Stimulated activated CD8-positive, alpha-beta memory T cell treated with anti-CD3 and anti-CD28 coated beads, Interleukin-4, amount 100 ng/mL, for 48 hours (primary cell): ENCODE measurements at places on chromosomes 12 and 14.
A peak's percentile ranks its signal among the peaks of the same experiment; 100 is the strongest.

GRCh38 chr14:96121660-96122395, 82.7 kb downstream of the C14orf132 start:
- no peak for DNase-seq

DNA sequence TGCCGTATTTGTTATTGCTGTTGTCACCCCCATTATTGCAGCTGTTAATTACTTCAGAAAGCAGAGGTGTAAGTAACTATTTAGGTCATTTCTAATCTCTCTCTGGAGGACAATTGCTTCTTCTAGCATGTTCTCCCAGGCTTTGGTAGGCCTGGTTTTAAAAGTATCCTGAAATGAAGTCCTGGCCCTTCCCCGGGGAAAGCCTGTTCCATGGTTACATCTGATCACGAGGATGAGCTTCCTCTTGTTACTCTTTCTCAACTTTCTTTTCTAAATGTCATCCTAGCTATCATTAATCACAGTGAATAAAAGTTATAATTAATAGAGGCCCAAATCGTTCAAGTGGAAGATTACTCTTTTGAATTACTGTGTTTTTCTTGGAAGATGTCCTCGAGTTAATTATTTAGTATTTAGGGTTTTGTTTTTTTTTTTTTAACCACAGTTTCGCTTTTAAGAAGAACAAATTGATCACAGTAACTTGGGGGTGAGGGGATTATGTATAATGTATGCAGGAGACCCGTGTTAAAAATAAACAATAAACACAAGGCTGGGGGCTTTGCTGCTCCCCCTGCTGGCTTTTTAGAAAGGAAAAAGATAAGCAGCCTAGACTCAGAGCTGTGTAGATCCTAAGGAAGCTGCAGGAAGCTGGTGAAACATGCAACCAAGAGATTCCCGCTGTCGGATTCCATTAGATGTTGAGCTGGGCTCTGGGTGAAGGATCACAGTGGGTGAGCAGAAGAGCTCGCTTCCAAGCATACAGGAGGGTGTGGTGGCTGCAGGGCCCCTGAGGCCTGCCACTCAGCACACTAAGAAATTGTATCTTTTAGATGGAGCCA, 420.1 kb downstream of the FUT8 start:
- no peak for DNase-seq

- no peak for DNase-seq
Measured at GRCh38 chr12:61070640-61071414, 1189.4 kb upstream of the USP15 start.

GRCh38 chr12:12671850-12672660, 23.9 kb downstream of the GPR19 start:
- no peak for DNase-seq

DNA sequence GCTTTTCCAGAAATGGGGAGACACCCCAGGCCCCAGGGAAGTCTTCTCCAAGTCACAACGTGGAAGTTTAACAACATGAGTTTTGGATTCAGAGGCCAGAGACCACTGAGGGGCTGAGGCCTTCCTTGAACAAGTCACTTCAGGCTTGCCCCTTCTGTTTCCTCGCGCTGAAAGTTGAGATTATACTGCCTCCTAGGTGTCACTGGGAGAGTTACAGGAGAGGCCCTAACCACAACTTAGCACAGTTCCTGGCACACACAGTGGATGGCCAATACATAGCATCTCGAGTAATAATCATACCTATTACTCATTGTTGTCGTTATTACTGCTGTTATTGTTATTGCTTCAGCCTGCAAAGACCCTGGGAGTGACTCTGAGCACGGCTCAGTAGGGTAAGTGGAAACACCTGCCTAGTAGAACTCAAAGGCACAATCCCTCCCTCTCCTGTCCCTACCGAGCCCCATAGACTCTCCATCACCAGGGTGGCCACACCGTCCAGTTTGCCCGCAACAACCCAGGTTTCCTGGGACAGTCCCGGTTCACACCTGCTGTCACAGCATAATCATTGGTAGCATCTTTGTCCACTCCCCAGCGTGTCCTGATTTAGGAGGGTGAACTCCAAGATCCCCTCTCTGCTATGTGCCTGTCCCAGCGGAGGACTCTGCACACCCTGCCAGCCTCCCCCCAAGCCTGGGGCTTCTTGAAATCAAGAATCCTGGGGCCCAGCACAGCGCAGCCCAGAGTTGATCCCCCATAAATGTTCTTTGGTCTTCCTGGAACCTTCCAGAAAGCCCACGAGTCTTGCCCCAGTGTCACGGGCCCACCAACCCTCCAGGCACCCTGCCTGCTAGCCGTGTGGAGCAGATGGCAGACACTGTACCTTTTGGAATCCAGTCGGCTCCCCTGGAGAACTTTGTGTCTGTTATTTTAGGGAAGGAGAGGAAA, 85.0 kb downstream of the SYNE3 start:
- no peak for DNase-seq

GRCh38 chr14:50970886-50971781, 26.9 kb upstream of the PYGL start:
- no peak for DNase-seq

DNA sequence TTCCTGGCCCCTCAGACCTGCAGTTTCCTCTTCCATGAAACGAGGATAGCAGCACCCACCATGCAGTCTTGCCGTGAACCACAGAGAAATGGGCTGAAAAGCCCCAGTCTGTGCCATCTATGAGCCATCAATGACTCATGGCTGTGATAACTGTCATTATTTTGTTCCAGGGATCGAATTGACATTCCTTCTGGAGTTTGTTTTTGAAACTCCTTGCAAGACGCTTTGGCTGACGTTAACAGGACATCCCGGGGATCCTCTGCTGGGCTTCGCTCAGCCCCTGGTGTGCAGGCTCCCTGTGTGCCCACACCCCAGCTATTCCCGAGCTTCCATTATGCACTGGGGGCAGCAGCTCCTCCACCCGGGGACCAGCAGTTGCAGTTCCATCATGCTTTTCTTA, 33.8 kb downstream of the MMAB start:
- no peak for DNase-seq

GRCh38 chr12:123199936-123200335, 33.0 kb downstream of the MPHOSPH9 start:
- no peak for DNase-seq

GRCh38 chr14:97306133-97306759, 509.1 kb downstream of the VRK1 start:
- DNase-seq, result peak; percentile 33

GRCh38 chr14:96574633-96575632, 72.8 kb downstream of the PAPOLA start:
- no peak for DNase-seq

GRCh38 chr12:94942663-94943062, 60.8 kb downstream of the NDUFA12 start:
- DNase-seq, result no peak
